Suppressor macrophage treated with lipopolysaccharide for 1 hour (primary cell): ENCODE measurements at places on chromosomes 2 and 18.
A peak's percentile ranks its signal among the peaks of the same experiment; 100 is the strongest.

GRCh38 chr2:2765839-2766495 is 434.9 kb upstream of the MYT1L start:
- no peak for DNase-seq

DNA sequence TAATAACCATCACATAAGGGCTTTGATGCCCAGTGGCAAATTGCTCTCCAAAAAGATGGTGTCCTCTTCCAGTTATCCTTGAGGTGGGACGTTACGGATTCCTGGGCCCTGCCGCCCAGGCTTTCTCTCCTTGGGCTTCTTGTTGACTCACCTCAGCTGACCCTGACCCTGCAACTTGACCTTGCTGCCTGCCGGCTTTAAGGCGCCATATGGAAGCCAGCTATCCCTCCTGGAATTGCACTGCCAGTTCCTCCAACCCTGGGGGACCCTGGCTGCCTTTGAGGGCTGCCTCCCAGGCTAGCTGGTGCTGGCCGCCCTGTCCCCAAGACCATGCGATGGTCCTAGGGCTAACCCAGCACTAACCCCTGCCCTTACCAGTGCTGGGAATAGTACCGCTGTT is 28.3 kb upstream of the B3GNT7 start:
- DNase-seq: no peak

DNA sequence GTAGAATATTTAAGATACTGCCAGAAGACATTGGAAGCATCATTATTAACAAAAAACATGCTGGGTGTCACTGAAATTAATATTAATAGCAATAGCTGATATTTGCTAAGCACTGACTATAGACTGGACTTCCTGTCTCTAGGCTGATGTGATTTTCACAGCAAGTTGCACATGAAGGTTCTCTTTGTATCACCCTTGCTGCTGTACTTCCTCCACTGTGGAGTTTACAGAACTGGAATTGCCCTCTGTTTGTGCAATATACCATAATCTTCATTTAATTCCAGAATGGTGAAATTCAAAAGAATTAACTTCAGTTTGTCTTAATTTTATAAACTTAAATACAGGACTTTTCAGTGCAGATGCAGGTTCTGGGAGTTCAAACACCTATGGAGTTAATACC is 585.1 kb downstream of the RNF144A start:
- peak; percentile 64 for DNase-seq

DNA sequence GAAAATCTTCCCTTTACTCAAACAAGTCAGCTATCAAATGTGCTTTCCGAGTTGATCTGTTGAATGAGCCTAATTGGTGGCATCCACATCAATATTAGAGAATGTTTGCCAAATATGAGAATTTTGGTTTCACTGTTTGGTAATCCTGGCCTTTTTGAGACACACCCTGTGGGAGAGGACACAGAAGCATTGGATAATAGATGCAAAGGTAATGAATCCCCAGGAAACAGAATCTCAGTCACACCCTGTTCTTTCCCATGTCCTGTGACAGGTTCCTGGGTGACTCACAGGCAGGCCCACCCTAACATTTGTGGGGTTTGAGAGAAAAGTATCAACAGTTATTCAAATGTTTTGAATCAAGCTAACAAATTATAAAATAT is 99.8 kb upstream of the PELI1 start:
- peak; percentile 68 for DNase-seq

DNA sequence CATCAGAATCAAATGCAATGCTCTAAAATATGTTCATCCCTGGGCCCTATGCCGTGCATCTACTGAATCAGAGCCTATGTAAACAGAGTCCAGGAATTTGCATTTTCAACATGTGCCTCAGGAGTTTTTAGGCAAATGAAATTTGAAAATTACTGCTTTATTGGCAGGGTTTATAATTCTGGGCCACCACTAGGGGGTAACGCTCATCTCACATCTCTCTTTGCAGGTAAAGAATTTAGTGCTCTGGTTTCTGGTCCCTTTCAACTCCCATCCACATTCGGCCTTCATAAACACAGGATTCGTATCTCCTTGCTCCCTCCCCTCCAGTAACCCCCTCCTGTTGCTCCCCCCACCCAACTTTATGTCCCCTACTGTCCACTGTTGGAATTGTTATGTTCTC is 49.3 kb downstream of the LYPD6B start:
- no peak for DNase-seq

DNA sequence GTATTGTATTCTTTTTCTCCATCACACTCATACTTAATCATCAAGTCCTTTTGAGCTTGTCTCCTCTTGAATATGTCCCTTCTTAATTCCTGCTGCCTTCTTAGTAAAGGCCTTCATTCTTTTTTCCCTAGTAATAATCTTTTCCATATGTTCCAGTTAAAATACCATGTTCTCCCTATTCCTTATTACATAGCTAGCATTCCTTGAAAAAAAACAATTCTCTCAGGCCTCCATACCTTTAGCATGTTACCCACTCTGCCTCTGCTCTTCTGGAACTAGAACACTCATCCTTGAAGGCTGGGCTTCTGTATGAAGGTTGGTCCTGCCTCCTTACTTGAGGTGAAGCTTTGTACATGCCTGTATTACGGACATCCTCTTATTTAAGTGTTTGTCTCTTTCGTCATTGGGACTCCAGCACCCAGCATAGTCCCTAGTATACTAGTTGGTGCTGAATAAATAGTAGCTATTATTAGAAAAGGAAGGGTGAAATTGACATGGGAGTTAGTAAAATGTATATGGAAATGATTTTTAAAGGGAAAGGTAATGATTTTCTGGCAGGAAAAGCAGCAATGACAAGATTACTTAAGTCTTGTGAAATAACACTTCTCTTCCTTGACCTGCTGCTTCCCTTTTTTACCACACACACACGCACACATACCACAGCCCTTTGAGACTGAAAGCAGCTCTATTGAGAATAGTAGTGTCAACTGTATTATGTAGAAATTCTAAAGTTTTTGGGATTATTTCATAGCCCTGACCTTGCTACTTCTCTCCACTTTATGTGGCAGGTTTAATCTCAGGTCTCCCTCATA is 45.6 kb downstream of the REL start:
- peak; percentile 69 for DNase-seq

GRCh38 chr2:41832218-41832617 is 215.6 kb upstream of the PKDCC start:
- no peak for DNase-seq

DNA sequence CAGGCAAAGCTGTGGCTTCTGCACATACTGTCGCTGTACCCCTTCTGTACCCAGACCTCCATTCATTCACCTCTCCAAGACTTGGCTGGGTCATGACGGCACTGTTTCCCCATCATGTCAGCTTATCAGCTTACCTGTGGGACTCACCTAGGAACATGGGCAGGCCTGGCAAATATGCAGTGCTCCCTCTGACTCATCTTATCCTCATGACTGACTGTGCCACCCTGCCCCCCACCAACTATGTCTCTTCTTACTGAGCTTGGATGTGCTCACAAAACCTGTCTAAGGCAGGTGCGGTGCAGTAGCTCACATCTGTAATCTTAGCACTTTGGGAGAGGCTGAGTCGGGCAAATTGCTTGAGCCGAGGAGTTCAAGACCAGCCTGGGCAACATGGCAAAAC is 152.4 kb downstream of the MGAT5 start:
- no peak for DNase-seq

DNA sequence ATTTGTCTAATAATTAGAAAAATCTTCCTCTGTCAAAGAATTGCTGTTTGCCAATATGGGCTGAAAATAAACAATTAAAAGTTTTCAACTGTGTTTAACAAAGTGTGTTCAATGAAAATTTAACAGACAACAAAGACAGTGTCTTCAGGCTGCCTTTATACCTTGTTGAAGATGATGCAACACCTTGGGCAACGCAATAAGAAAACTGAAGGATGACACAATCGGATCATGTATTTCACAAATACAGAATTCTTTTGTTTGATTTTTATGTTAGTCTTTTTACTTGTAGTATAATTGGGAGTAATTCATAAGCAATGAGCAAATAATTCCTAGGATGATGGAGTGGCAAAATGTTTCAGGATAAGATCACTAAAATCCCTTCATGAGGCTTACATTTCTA is 27.8 kb downstream of the CHN1 start:
- no peak for DNase-seq

- DNase-seq: no peak
Observed at GRCh38 chr2:17892770-17893534, 14.5 kb downstream of the KCNS3 start.

GRCh38 chr2:11698009-11698922 is 28.3 kb upstream of the NTSR2 start:
- DNase-seq: peak; percentile 72

- DNase-seq: no peak
Observed at GRCh38 chr2:205002390-205002789, 457.1 kb downstream of the PARD3B start.

GRCh38 chr18:22983175-22983574 is 50.0 kb downstream of the RBBP8 start:
- peak; percentile 67 for DNase-seq

GRCh38 chr2:129712676-129712985 is 266.8 kb upstream of the RAB6C start:
- DNase-seq: no peak

DNA sequence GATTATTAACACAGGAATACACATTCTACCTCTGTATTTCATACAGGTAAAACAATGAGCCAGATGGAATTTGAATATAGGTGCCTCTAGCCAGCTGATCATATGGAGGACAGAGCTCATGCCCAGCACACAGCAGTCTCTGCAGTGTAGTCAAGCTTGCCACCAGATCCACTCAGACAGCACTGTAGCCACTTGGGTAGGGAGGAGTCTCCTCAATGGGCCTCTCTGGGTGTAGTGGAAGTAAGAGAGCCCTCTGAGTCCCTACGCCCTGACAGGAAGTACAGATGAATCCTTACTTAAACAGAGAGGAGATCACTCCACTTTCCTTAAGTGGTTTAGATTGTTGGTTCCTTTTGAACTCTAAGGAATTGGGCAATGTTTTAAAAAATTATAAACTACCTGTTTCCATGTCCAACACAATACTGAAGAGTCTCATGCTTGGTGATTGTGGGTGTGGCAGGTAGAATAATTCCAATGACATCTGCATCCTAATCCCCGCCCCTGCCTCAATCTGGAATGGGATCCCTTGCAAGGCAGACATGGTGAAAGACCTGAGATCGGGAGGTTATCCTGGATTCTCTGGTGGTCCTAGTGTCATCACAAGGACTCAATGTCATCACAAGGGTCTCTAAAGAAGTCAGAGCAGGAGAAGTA is 23.0 kb upstream of the TMEM200C start:
- DNase-seq: no peak

DNA sequence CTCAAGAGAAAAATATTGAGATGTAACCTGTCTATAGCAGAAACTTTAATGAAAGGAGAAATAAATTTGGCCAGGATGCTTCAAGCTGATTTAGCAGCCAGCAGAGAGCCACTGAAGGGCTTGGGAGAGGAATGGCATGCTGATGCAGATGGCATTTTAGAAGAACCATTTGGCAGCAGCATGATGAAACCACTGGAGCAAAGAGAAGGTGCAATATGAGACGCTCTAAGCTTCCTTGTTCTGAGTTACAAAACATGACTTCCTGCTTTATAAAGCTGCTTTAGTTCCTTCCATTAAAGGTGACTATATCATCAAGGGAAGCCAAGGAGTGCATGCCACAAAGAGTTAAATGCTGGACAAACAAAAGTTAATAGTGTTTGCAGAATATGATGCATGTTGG is 189.7 kb downstream of the PID1 start:
- DNase-seq: peak; percentile 10

DNA sequence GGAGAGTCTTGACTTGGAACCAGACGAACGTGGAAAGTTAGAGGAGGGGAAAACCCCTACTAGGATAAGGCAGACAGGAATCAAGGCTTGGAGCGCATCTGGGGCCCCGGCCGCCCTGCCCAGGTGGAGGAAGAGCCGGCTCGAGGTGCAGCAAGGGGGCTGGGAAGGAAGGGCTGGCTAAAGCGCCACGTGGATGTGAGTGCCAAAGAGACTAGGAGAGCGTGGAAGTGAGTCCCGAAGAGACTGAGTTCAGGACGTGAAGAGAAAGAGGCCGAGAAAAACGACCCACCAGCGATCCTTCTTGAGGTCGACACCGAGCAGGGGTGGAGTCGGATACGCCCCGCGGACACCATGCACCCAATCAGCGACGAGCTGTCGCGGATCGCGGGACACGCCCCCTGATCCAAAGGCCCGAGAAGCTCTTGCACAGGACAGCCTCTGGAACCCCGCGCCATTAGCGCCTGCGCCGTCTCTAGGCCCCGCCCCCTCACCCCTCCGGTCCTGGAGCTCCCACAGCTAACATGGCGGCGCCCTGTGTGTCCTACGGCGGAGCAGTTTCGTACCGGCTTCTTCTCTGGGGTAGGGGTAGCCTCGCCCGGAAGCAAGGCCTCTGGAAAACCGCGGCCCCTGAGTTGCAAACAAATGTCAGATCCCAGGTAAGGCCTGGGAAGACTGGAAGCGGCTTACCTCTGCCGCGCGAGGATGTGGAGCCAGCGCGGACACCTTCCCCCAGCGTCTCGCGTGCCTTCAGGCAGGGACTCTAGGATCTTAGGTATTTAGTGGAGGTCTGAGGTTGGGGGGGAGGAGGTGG is at the start of gene MRPS9:
Gene MRPS9, plus strand, starts transcription at position 498 of the 811 bp plus-strand sequence. Its CDS starts 24 bp downstream, at position 522.
- peak; percentile 97 for DNase-seq

GRCh38 chr18:24138789-24139616 is at the start of gene CABYR:
TSS of gene CABYR (plus strand) at chr18:24139062. CDS start at chr18:24143115, 4,053 bp downstream.
- peak; percentile 93 for DNase-seq

GRCh38 chr2:69013142-69013839 is at the start of gene ANTXR1:
TSS of gene ANTXR1 (plus strand) at chr2:69013179. CDS start at chr2:69013500, 321 bp downstream.
- DNase-seq: no peak
